ENCODE measurements at places on chromosomes 16 and 17.

GRCh38 chr16:68873635-68874471 is 30.5 kb downstream of the TANGO6 start:
- no peaks in the 10 kb centered on the region for H3K27me3 ChIP-seq
- H3K27ac ChIP-seq, result no peak overlapping the region
- no peak for DNase-seq
- H3K36me3 ChIP-seq, result no peaks in the 10 kb centered on the region
- H3K4me1 ChIP-seq, result no peaks in the 10 kb centered on the region

DNA sequence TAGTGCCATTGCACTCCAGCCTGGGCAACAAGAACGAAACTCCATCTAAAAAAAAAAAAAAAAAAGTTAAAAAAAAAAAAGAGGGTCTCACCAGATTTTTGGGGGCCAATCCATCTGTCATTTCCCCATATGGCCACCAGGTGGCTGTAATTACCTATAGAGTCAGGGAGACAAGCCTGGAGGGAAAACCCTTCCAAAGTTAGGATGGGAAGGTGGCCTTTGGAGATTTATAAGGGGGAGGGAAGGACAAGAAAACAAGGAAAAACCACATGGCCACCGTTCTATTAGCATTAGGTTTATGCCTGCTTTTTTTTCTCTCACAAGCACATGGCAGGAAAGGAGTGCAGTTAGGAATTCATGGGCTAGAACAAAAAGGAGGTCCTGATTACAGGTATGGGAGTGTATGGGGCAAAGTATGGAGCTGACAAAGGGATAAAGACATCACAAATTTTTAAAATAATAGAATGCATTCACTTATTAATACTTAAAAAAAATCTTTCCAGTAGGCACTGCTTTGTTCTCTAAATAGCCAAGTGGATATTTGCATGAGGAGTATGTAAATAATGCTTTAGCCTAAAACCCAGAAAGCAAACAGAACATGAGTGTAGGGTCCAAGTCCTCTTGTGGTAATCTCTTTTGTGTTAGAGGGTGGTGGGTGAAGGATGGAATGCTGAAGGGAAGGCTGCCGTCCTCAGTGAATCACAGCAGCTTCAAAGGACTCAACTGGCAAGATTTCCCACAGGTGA is 5.1 kb downstream of the CYB5D1 start:
- peaks cover 7% of the 10 kb centered on the region for H3K4me1 ChIP-seq
- H3K36me3 ChIP-seq, result no peaks in the 10 kb centered on the region
- H3K27me3 ChIP-seq, result no peaks in the 10 kb centered on the region
- H3K27ac ChIP-seq, result no peak overlapping the region

DNA sequence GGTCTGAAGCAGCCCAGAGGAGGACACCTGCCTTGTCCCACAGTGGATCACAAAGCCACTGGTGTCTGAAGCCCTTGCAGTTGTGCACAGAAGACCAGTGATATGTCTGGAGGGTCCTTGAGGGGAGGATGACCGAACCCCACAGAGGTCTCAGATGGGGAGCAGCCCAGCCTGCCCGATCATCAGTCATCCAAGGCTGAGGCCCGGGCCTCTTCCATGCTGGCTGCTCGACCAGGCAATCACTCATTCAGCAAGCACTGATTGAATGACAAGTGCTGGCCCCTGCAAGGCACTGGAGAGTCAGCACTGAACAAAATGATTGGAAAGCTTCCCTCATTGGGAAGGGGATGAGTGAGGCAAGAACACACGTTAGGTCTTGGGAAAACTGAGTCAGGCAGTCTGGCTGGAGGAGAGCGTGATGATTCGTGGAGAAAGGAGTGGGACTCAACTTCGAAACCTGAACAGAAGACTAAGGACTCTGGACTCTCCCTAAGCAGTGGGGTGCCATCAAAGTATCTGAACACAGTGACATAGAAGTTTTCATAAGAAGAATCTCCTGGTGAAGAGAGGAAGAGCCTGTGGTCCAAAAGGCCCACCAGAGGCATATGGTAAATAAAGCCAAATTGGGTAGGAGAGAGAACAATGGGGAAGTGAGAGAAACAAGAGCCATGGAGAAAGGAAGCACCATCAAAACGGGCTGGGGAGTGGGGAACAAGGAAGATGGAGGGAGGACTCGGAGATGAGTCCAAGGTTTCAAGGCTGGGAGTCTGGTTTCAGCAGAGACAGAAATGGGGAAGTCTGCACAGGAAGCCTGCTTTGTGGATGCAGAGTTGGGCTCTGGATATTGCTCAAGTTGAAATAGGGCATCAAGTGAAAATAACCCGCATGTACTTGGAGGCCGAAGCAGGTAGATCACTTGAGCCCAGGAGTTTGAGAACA is 10.2 kb downstream of the PIK3R5 start:
- no peaks in the 10 kb centered on the region for H3K36me3 ChIP-seq
- no peaks in the 10 kb centered on the region for H3K4me1 ChIP-seq
- H3K27me3 ChIP-seq, result no peaks in the 10 kb centered on the region
- no peak for DNase-seq
- H3K27ac ChIP-seq, result peak overlapping the region; percentile 41
- H3K4me3 ChIP-seq, result no peak overlapping the region

- H3K4me1 ChIP-seq, result peaks cover 69% of the 10 kb centered on the region
- H3K27me3 ChIP-seq, result no peaks in the 10 kb centered on the region
- H3K27ac ChIP-seq, result peak overlapping the region; percentile 96
- H3K36me3 ChIP-seq, result no peaks in the 10 kb centered on the region
Measured at GRCh38 chr17:50908860-50909764, 43.0 kb upstream of the TOB1 start.

- H3K27ac ChIP-seq, result no peak overlapping the region
- no peak for DNase-seq
- no peaks in the 10 kb centered on the region for H3K36me3 ChIP-seq
- no peaks in the 10 kb centered on the region for H3K27me3 ChIP-seq
- H3K4me3 ChIP-seq, result no peak overlapping the region
Measured at GRCh38 chr17:34401165-34401564, 38.1 kb upstream of the CCL1 start.

DNA sequence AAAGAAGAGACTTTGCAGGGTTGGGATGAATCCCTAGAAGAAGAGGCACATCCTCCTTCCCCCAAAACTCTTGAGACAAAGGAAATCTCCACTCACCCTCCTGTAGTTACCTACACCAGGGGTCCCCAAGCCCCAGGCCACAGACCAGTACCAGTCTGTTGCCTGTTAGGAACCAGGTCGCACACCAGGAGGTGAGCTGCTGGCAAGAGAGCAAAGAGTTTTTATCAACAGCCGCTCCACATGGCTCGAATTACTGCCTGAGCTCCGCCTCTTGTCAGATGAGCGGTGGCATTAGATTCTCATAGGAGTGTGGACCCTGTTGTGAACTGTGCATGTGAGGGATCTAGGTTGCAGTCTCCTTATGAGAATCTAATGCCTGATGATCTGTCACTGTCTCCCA is 98.9 kb downstream of the CCT6B start:
- no peak overlapping the region for H3K4me3 ChIP-seq
- H3K27me3 ChIP-seq, result no peaks in the 10 kb centered on the region
- no peak overlapping the region for H3K27ac ChIP-seq
- no peaks in the 10 kb centered on the region for H3K4me1 ChIP-seq
- H3K36me3 ChIP-seq, result no peaks in the 10 kb centered on the region
- DNase-seq, result no peak

GRCh38 chr16:3256146-3256865 is at the start of gene MEFV:
TSS of gene MEFV (minus strand) at chr16:3256633. CDS start at chr16:3256587, 46 bp downstream.
- no peak within 1 kb of the TSS for H3K27ac ChIP-seq
- H3K4me3 ChIP-seq, result no peak within 1 kb of the TSS
- H3K4me1 ChIP-seq, result no peaks in the 10 kb centered on the region
- DNase-seq, result no peak

DNA sequence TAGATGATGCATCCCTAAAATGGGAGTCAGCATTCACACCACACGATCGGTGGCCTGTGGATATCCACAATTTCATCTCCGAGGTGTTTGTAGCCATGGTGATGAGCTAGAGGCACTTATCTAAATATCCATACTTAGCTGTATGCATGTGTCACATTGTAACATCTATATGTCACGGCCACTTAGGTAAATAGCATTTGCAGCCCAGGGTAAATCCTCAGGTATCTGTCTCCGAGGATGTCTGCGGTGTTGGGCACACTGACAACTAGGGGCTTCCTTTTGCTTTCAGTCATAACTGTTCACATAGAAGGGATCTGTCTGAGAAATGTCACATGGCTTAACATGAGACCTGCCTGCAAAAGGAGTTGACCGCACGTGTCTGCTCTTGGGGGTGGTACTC is 455.2 kb upstream of the ZFHX3 start:
- DNase-seq, result no peak
- no peaks in the 10 kb centered on the region for H3K4me1 ChIP-seq
- no peaks in the 10 kb centered on the region for H3K27me3 ChIP-seq
- H3K4me3 ChIP-seq, result no peak overlapping the region
- no peak overlapping the region for H3K27ac ChIP-seq

Data from pancreas (tissue), 10 donors.